ENCODE measurements at places on chromosomes 4 and X.

- no peak for DNase-seq
Observed at GRCh38 chrX:134171661-134172587, 65.1 kb upstream of the CCDC160 start.

DNA sequence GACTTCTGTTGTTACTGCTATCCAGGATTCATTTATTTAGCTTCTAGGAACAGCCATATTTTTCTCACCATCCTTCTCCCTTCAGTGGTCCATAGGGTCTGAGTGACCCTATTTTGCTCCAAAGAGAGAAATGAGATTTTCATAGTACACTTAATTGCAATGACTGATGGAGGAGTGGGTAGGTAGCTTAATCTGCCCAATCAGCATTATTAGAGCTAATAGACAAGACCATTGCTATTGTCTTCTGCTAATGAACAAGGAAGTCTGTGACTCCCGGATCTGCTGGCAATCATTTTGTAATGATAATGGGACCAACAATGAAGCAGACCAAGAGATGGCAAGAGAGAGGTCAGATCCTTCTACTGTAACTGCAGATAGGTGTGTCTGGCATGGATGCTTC, 271.4 kb upstream of the SLC7A11 start:
- DNase-seq = no peak

DNA sequence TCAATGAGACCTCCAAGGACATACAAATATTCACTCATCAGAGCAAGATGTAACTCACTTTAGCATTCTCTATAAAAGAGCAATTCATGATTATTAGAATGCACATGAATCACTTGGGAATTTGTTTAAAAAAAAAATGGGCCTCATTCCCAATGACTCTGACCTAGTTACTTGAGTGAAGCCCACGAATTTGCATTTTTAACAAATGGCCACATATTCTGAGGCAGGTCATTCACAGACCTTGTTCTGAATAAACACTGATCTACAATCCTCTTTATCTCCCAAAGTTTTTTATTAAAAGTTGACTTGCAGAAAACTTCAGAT, 255.1 kb upstream of the VEGFC start:
- DNase-seq = no peak

DNA sequence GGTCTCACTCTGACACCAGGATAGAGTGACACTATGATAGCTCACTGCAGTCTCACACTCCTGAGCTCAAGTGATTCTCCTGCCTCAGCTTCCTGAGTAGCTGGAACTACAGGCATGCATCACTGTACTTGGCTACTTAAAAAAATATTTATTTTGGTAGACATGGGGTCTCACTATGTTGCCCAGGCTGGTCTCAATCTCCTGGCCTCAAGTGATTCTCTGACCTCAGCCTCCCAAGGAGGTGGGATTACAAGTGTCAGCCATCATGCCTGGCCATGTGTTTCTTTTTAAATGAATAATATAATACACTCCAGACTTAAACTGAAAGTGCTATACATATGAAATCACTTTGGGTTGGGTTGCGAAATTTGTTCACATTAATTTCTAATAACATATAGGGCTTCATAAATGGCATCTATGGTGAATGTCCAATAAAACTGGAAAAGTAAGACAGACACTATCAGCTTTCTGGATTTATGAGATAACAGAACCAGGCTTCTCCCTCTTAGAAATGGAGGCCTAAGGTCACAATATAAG, 48.0 kb downstream of the SEC24D start:
- DNase-seq = no peak

- DNase-seq = no peak
Observed at GRCh38 chr4:150722908-150723362, 141.0 kb downstream of the MAB21L2 start.

GRCh38 chr4:138192113-138192512, 50.0 kb downstream of the SLC7A11 start:
- no peak for DNase-seq
